ENCODE measurements at places on chromosomes 2 and 18. TPM values are rescaled to one million over a fixed set of nuclear protein-coding genes. Genes with fewer than 3 reads are reported as not detected.

The MAL gene
- not detected for total RNA-seq

DNA sequence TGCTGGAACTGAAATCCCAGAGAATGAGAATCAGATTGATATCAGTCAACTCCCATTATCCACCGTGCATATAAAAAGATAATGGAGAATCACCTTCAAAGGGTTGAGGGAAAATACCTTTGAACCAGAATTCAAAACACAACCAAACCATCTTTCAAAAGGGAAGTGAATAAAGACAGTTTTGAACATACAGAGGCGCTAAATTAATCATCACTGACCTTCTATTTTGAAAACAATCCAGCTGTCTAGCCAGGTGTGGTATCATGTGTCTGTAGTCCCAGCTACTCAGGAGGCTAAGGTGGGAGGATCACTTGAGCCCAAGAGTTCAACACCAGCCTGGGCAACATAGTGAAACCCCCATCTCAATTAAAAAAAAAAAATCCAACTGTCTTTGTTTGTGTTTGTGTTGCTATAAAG lies 63.6 kb downstream of the TRABD2A start:
- DNase-seq = no peak

- DNase-seq = no peak
Measured at GRCh38 chr2:240141736-240142135, 1.3 kb upstream of the OTOS start.

DNA sequence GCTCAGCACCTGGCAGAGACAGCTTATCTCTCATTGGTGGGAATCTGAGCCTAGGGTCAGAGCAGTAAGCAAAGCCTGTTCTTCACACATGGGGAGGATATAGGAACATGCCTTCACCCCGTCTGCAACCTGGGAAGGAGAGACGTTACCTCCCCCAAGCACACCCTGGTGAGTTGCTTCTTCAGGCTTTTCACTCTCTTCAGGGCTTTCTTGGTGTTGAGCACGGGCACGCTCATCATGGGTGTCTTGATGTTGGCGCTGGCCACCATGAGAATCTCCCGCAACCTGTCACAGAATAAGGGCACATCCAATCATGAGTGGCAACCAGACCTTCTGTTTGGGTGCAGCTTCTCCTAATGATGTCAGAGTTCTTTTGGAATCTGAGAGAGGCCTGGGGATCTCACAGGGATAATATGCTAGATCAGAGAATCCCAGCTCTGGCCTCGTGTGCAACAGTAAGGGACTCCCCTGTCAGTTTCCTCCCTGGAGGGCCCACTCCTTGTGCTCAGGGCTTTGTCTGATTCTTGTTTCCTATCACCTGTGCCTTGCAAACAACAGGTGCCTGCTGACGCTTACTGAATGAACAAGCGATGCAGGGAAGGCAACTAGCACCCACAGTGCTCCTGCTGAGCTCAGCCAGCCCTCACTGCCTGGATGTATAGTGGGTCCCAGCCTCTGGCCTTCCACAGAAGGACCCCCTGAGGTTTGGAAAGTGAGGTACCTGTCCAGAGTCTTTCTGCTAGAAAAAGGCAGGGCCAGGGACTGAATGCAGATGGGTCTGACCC lies 66.3 kb downstream of the POLR1A start:
- peak; percentile 13 for DNase-seq

The TUBA4A gene
- 53.6 TPM for total RNA-seq

All from ovary (tissue), 10 donors.